Astrocyte of the spinal cord (primary cell): ENCODE measurements at places on chromosomes 2 and 18.

GRCh38 chr2:161241894-161242293 lies 66.3 kb upstream of the PSMD14 start:
- DNase-seq, result no peak

DNA sequence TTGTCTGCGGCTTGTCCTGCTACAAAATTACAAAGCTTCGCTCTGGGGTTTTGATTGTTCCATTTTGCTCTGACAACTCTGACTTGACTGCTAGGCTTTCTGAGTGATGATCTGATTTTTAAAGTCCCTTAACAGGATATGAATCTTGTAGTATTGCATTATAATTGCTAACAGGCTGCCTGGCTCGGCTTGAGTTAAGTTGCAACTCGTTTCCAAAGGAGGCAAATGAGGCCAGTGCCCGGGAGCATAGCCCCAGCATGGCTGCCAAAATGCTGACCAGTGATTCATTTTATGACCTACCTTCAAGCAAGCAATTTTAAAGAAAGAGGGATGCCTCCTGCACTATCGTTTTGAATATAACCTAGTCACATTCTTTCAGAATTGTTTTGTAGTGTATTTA lies 135.4 kb downstream of the COL6A3 start:
- peak; percentile 64 for DNase-seq

DNA sequence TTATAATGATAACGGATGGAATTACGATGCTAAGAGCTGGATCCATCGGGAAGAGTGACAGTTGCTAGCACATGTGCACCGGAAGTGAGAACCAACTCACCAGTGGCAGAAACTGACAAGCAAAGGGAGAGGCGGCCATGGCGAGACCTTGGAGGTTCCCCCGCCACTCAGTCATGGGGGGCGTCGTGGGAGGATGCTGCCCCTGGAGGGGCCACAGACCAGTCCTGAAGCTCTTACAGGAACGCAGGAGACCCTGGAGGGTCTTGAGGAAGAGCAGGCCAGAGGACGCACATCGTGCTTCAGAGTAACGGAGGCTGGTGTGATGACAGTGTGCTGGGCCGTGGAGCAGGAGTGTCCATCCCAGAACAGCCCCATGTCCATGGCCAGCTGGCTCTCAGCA lies 53.1 kb upstream of the KCNG2 start:
- DNase-seq, result no peak

GRCh38 chr2:174281736-174282135 lies 33.4 kb upstream of the OLA1 start:
- DNase-seq, result no peak

DNA sequence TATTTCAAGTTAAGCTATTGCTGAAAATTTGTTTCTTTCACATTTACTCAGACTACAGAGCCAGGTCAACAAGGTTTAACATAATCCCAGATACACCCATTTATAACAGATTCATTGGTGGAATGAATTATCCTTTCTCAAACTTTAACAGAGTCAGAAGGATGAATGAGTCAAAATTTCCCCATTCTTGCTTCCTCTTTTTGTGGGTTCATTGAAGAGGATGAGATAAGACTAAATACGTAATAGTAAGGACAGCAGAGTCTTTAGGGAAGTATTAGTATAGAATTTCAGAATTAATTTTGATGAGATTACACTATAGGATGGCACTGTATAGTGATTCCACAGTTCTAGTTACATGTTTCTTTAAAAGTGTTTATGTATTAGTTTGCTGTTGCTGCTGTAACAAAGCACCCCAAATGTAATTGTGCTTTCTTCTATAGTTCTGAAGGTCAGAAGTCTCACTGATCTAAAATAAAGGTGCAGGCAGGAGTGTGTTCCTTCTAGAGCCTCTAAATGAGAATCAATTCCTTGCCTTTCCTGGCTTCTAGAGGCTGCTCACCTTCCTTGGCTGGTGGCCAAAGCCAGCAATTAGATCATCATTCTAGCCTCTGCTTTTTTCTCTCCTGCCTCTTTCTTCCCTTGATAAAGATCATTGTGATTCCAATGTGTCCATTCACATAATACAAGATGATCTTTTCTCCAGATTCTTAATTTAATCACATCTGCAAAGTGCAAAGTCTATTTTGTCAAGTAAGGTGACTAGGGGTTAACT lies 309.3 kb upstream of the PIK3C3 start:
- no peak for DNase-seq

GRCh38 chr2:25426326-25426725 lies 84.6 kb upstream of the DNMT3A start:
- no peak for DNase-seq

DNA sequence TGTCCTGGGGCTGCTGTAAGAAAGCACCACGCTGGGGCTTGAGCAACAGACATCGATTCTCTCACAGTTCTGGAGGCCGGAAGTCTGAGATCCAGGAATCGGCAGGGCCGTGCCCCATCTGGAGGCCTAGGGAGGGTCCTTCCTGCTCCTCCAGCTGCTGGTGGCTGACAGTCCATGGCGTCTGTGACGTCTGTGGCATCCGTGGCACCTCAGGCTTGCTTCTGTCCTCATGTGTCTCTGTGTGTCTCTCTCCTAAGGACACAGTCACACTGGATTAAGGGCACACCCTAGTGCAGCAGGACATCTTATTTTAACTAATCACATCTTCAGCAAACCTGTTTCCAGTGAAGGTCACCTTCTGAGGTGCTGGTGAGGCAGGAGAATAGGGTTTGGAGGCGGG lies 32.6 kb upstream of the KCNF1 start:
- DNase-seq, result no peak

- no peak for DNase-seq
Observed at GRCh38 chr2:98419977-98420725, 24.5 kb upstream of the INPP4A start.

GRCh38 chr18:36078751-36079529 lies 11.6 kb upstream of the RPRD1A start:
- peak; percentile 82 for DNase-seq

GRCh38 chr2:108986916-108987510 lies 2.0 kb downstream of the EDAR start:
- no peak for DNase-seq

- peak; percentile 60 for DNase-seq
Observed at GRCh38 chr2:196592331-196592910, 47.1 kb upstream of the CCDC150 start.

DNA sequence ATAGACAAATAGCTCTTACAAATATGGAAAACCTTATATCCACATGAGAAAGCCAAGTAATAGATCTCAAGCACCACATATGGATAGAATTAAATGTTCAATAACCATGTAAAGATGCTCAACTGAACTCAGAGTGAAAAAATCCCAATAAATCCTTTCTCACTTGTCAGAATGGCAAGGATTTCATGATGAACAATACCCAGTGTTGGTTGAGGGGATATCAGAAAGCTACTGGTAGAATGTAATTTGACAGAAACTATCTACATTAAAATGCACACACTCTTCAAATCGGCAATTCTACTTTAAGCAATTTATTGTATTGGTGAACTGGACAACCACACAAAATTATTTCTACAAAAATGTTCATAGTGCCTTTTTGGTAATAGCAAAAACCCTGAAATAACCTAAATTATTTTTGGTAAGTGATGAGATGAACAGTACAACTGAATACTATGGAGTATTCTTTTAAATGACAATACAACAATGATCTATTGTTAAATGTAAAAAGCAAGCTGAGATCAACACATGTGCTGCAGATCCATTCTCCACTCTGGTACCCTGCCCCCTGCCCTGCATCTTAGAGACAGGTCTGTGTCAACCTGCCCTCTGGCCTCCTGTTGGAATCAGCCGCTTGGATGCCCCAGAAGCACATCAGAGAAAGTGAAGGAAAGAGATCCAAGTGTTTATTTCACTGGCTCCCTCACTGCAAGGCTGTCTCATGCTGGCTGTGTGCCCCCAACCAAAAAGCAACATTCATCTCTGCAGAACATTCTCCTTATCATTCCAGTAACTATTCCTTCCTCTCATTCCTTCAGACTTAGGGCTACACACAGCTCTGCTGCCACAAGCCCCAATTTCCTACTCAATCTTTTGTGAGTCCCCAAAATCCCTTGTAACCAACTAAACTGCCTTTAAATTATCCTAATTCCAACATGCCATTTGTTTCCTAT lies 442.5 kb downstream of the LRATD1 start:
- no peak for DNase-seq

DNA sequence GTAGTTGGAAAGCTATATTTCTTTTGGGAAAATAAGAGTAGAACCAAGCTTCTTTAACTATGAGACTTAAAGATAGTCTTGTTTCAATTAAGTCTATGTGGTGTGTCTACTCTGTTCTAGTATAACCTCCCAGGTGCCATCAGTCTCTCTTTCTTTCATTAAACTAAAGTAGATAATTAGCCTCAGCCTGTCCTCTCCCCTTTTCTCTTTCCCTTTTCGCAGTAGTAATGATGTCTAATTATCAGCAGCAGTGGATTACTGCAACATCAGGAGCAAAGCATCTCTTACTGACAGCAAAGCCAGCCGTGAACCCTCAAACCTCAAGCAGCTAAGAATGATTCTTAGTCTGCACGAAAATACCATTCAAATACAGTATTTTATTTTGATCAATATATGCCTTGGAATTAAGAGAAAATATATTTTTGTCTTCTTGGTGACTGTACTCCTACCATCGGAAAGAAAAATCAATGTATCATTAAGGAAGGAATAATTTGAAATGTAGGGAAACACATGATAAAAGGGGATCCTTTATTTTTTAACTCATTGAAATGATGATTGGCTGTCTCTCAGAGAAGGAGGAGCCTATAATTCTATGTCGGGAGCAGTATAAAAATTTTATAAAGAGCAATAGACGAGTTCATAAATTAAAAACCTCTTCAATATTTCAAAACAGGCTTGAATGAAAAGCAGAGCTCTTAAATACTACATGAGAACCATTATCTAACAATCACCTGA lies 4.5 kb downstream of the NOL4 start:
- DNase-seq, result no peak

DNA sequence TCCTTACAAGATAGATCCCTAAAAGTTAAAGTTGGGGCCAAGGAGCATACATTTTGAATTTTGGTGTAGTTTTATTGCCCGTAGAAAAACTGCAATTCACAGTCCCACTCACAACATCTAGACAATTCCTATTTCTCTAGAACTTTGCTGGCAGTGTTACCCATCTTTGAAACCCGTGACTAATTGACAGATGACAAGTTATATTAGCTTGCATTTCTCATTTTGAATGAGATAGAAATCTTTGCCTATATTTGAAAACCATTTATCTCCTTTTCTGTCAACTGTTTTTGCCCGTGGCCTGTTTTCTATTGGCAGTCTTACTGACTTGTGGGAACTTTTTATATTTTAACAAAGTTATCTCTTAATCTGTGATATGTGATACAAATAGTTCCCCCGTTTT lies 50.0 kb downstream of the OXER1 start:
- no peak for DNase-seq

DNA sequence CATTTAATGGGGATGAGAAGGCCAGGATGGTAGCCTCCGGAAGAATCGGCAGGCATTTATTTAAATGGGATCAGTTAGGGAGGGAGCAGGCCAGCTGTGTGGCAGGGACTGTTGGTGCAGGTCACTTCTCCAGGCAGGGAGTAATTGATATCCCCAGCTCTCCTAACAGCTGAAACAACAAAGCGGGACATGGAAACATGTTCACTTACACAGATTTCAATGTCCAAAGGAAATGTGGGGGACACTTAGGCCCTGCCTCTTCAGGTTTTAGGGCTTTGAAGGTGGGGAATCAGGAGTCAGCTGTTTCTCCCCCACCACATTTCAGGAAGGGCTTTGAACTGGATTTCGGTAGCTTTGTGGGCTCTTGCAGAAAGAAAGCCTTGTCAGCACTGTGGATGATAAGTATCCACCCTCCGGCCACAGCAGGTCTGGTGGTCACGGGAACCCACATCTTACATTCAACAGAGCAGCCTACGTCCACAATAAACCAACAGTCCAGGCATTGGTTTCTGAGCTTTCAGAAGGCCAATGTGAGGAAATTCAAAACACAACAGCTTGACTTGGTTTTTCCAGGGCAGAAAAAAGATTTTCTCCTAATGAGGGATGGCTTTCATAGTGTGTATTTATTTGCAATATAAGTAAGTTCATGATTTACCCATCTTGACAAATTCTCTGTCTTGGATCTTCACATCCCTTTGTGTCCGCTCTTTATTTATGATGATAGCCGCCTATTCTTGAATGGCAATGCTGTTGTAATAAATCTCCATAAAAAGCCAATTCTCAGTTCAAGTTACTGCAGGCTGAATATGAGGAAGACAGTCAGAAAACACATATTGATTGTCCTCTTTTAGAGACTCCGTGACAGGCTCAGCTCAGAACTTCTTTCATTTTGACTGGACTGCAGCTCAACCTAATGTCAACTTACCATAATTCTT lies 96.6 kb upstream of the NRP2 start:
- DNase-seq, result peak; percentile 48

- DNase-seq, result peak; percentile 64
Observed at GRCh38 chr2:133422931-133423351, 145.3 kb downstream of the NCKAP5 start.

- DNase-seq, result no peak
Observed at GRCh38 chr2:188243381-188243780, 48.3 kb upstream of the GULP1 start.

GRCh38 chr2:224160917-224161316 lies 121.8 kb upstream of the SERPINE2 start:
- peak; percentile 68 for DNase-seq

- DNase-seq, result no peak
Observed at GRCh38 chr2:102606353-102606752, 13.0 kb upstream of the SLC9A2 start.

GRCh38 chr2:121348128-121348740 lies 63.2 kb upstream of the TFCP2L1 start:
- DNase-seq, result no peak

DNA sequence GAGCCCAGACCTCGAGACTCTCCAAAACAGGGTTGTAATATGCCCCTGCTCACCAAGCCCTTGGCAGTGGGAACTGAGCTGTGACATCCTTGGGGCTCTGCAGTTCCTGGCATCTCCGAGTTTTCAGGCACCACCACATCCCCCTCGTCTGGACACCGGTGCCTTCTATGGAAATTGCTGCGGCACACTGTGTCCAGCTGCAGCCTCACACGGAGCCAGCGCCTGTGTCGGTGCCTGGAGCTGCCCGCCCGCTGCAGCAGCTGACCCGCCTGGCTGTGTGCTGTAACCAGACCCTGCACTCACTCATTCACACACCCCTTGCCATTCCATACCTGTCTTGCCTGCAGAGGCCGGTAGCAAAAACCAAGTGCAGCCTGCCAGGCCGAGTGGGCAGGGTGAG lies 11.8 kb downstream of the IWS1 start:
- DNase-seq, result no peak

DNA sequence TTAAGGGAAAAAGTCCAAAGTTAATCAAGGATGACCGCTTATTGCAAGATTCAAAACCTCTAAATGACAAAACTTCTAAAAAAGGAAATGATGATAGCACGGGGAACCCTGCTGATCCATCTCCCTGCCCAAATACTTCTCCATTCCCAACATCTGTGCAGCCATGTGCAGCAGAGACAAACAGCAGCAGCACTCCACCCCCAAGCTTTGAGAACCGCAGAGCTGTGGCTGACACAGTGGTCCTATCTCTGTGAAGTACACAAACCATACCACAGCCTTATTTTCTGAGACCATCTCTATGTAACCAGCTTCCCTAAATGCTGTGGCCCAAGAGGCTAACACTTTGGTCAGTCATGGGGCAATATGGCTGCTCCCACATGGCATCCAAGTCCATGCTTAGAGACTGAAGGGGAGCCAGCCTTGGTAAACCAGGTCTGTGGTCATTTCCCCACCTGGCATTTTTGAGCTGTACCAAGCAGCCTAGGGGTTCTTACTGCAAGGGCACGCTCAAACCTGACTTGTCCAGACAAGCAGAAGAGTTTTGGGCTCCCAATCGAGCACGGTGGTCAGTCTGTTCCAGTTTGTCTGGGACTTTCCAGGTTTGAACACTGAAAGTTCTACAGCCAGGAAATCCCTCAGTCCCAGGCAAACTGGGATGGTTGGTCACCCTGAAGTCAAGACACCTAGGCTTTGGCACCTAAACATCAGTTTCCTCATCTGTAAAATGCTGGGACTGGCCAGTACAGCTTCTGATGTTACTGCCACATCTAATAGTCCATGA lies 17.1 kb upstream of the NFE2L2 start:
- DNase-seq, result no peak
